MV-4-11 (cell line): ENCODE measurements at places on chromosomes 6 and 20.

GRCh38 chr20:54172856-54173652, 732 bp downstream of the CYP24A1 start:
- DNase-seq: no peak

- no peak for DNase-seq
Observed at GRCh38 chr6:9139746-9140145, 704.4 kb upstream of the SLC35B3 start.

DNA sequence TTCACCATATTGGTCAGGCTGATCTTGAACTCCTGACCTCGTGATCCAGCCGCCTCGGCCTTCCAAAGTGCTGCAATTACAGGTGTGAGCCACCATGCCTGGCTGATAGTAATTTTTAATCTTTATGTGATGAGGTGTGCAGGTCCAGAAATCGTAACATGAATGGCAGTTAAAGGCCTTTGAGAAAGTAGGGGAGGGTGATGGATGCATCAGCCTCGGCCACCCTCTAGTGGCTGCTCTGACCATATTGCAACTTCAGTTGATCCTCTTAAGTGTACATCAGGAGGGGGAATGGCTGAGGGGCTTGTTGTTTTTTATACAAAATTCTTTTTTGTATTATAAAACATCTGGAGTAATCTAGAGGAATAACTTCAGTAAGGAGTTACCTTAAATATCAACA, 193.0 kb downstream of the ZFAND3 start:
- peak; percentile 26 for DNase-seq

- DNase-seq: no peak
Observed at GRCh38 chr6:139133262-139134063, 1.4 kb upstream of the HECA start.

DNA sequence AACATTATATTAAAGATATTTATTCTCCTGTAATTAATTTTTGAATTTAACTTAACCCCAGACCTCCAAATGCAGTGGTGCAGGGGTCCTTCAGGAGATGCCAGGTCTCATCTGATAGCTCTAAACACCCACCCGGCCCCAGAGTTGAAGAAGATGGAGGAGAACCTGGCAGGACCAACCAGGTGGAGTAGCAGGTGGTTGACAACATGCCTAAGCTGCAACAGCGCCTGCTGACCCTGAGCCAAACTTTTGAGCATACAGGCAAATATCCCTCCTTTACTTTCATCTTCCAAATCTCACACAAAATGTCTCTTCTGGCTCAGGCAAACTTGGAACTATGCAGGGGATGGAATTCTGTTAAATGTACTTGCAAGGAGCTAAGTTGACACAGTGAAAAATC, 145.3 kb upstream of the TCF21 start:
- no peak for DNase-seq

GRCh38 chr6:68919537-68919936, 284.5 kb downstream of the ADGRB3 start:
- no peak for DNase-seq

- peak; percentile 58 for DNase-seq
Observed at GRCh38 chr6:11460837-11461661, 76.5 kb upstream of the TMEM170B start.

GRCh38 chr6:121437851-121438651, 2.6 kb downstream of the GJA1 start:
- DNase-seq: no peak

DNA sequence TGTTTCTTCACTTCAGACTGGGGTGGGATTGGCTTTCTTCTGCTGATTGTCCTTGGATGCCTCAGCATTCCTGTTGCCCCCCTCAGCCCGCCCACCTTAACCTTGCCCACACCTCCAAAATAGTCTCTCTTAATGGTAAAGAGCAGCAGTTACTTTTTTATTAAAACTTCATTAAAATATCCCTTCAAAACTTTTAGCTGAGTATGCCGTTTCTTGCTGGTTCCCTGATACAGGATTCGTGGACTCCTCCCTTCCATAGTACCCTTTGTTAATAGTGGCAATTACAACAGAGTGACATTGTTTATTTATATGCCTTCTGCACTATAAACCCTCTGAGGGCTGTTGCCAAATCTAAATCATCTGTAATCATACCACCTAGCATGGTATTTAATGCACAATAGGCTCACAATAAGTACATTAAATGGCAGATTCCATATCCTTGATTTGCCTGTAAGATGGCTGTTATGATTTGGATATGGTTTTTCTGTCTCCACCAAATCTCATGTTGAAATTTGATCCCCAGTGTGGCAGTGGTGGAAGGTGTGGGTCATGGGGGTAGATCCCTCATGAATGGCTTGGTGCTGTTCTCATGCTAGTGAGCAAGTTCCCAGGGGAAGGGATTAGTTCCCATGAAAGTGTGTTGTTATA, 3.5 kb upstream of the MOCS1 start:
- DNase-seq: no peak

DNA sequence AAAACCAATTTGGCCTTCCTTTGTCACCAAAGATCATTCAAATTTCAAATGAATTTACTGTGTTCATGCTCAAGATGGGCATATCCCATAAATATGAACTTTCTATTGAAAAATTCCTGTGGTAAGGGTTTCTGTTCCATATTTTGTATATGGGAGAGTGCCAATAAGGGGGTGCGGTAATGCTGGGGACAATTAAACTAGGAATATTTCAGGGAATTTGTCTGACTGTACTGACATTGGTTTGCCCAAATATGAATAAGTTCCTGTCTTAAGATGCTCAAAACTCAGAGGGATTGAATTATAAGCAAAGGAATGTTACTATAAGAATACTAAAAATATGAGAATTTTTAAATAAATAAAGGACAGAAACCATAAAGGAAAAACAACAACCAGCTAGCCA, 553.0 kb upstream of the MARCKS start:
- DNase-seq: no peak

DNA sequence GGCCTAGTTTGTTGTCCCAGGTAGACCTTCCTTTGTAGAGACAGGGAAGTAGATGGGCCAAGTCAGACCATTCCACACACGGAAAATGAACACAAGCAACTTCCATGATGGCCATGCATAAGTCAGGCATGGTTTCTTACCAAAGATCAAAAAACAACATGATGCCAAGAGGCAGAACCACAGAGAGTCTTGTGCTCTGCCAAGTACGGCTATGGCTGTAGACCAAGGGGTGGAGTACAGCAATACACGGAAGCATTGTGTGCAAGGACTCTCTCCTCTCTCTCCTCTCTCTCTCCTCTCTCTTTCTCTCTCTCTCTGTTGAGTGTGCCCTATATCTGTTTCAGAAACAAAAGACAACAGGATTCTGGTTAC, 4.8 kb upstream of the DUSP22 start:
- DNase-seq: no peak

DNA sequence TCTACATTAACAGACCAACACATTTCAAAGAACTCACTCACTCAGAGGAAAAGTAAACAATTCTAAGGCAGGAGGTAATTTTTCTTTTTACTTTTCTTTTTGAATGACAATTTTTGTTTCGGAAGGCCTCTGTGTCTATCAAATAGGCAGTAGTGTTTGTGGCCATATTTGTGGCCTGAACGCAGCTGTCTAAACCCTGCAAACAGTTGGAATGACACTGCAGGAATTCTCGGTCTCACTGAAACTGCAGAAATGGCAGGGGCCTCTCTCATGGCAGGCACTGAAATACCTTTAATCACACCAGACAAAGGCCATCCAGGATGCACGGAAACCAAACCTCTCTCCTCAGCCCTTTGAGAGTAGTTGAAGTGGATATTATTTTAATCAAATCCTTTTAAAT, 30.4 kb downstream of the FYN start:
- no peak for DNase-seq

DNA sequence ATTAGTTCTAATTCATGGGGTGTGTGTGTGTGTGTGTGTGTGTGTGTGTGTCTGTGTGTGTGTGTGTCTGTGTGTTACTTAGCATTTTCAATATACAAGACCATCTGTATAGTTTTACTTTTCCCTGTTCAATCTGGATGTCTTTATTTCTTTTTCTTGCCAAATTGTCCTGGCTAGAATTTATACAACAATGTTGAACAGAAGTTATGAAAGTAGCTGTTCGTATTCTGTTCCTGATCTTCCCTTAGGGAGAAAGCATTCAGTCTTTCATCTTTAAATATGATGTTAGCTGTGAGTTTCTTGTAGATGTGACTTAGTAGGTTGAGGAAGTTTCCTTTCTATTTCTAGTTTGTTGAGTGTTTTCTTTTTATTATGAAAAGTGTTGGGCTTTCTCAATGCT, 334.7 kb upstream of the RNF24 start:
- DNase-seq: no peak
